ENCODE measurements at places on chromosomes 1 and 21.

- DNase-seq: peak; percentile 78
Measured at GRCh38 chr1:23743287-23744152, at the start of gene ELOA. Gene ELOA, plus strand, starts transcription at chr1:23743471. Its CDS starts 33 bp downstream, at chr1:23743504.

GRCh38 chr1:8955406-8955805 lies 9.7 kb downstream of the CA6 start:
- DNase-seq: no peak

GRCh38 chr1:7049913-7050625 lies 264.8 kb downstream of the CAMTA1 start:
- DNase-seq: no peak

DNA sequence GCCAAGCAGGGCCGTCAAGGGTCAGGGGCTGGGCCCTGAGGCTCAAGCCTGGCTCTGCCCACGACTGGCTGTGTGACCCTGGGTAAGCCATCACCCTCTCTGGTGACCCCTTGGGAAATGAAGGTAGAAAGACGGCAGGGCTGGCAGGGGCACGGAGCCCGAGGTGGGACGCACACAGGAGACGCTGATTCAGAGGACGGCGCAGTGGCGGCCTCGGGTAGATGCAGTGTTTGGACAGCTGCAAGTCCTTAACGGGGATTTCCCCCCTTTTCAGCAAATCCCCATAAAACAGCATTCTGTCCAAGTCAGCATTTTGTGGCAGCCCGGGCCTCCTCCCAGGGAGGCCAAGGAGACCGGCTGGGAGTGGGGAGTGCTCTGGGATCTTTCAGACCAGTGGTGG lies 16.7 kb downstream of the COL8A2 start:
- no peak for DNase-seq

- peak; percentile 67 for DNase-seq
Measured at GRCh38 chr1:104132382-104132973, 382.8 kb downstream of the AMY1C start.

- no peak for DNase-seq
Measured at GRCh38 chr1:76302711-76303339, 228.3 kb downstream of the ST6GALNAC3 start.

Measured in NCI-H1105 treated with DMSO at 0.1 percent for 48 hours (cell line).